Metanephros (tissue), 2 donors: ENCODE measurements at places on chromosomes 7 and 10. TPM values are rescaled to one million over a fixed set of nuclear protein-coding genes. Genes with fewer than 3 reads are reported as not detected.

The RBM20 gene
- total RNA-seq, result 5.4 TPM

The LRRC61 gene
- total RNA-seq, result 19.7 TPM

The SUN3 gene
- not detected for total RNA-seq

The GPER1 gene
- total RNA-seq, result 6.0 TPM

The GPR85 gene
- 1.5 TPM for total RNA-seq

The C10orf105 gene
- total RNA-seq, result 0.06 TPM
